RWPE1 (cell line): ENCODE measurements at places on chromosomes 6 and 20.

DNA sequence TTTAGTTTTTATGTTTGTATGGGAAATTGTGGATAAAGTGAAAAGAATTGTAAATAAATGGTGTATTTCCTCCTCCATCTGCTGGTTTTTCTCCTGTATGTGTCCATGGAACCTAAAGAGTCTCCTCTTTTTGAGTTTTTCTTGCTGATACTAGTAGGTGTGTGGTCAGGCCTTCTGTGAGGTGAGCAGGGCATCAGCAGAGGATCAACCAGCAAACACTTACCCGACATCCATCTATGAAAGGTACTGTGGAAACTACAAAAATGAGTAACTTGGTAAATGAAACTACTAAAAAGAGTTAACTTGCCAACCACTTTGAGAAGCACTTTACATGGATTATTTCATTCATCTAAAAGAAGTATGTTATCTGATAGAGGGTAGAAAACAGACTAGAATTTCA is 20.9 kb upstream of the RNF8 start:
- DNase-seq: no peak

DNA sequence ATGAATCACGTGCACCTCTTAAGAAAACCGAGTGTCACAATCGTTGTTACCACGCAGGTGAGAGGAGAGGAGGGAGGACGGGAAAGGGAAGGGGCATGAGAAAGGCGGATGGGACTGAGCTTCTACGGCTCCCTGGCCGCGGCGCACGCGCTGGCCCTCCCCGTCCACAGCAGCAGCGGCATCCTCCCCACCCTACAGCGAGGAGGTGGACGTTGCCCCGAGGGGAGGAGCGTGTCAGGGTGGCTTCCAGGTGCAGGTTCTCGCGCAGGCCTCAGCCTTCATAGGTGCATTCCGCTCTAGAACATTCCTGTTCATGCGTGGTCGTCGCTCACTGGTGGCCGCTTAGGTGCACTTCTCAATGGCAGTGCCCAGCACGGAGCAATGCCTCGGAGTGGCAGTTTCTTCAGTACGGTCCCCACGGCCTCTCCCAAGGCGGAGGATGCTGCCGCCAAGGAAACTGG is 29.7 kb upstream of the AFDN start:
- no peak for DNase-seq

DNA sequence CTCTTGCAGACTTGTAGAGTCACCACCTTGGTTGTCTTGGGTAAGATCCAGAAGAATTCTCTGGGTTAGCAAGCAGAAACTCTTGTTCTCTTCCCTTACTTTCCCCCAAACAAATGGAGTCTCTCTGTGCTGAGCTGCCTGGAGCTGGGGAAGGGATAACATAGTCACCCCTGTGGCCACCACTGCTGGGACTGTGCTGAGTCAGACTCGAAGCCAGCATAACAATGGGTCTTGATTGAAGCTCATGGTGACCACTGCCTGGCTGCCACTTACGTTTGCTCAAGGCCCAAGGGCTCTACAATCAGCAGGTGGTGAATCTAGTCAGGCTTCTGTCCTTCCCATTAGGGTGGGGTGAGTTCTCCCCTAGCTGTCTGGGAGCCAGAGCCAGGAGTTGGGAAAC is 15.4 kb upstream of the ERVFRD-1 start:
- no peak for DNase-seq

GRCh38 chr6:63441266-63441956 is 121.6 kb upstream of the LGSN start:
- no peak for DNase-seq

DNA sequence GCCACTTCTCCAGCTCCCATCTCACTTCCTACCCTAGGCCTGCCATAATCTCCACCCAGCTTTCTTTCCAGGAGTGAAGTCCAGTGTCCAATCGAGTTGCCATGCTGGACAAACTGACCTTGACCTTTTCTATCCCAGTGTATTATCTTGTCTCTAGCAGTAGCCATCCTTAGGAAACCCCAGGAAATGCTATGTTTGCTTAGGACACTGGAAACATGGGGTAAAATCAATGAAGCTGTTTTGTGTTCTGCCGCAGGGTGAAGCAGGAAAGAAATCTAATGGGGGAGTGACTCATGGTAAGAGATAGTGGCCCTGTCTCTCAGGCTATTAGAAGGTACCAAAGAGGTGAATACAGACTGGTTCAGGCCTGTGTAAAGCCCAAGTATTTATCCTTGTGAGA is 1110.1 kb upstream of the FLRT3 start:
- DNase-seq: no peak

- no peak for DNase-seq
Measured at GRCh38 chr6:56250266-56250665, 2.9 kb upstream of the COL21A1 start.

DNA sequence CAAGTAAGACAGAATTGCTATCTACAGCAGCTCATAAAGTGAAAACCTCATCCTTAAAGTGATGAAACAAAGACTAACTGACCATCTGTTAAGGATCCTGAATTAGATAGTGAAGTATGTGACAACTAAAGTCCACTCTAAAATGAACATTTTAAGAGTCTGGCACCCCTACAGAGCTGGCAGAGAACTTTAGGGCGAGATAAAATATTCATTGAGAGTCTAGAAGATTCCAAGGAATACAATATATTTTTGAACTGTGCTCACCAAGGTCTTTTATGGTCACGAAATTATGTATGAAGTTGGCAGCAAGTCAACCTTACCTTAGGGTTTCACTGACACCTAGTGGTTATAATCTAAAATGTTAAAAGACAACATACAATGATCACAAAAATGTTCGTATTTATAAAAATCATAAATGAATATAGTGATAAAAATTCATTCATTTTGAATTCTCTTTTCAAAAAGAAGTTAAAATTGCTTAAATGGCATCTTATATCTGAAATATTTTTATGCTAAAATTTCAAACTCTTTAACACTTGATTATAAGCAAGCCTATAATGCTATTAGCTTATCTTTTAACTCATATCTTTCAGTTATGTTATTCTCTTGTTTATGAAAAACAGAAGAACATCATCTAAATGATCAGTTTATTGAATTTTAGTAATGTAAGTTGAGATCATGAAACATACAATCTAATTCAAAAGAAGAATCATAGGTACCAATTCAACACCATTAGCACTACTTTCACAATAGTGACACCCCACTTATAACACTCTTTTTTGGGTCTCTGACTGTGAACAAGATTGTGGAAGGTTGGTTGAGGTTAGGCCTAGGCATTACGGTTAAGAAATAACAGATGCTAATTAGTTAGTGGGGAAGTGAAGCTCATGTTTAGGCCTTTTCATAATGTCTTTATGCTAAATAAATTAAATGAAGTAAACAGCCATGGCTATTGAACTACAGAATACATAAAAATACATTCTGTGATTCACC is 27.5 kb downstream of the RSPH3 start:
- DNase-seq: peak; percentile 53

- DNase-seq: no peak
Measured at GRCh38 chr6:996271-996852, 303.4 kb upstream of the EXOC2 start.
